ENCODE measurements at places on chromosomes 1 and 21. TPM values are rescaled to one million over a fixed set of nuclear protein-coding genes. Genes with fewer than 3 reads are reported as not detected.

- H3K4me1 ChIP-seq = peaks cover 32% of the 10 kb centered on the region
- H3K27me3 ChIP-seq = no peaks in the 10 kb centered on the region
- H3K27ac ChIP-seq = no peak overlapping the region
- H3K4me3 ChIP-seq = no peak overlapping the region
Measured at GRCh38 chr1:206678490-206678889, 6.2 kb upstream of the MAPKAPK2 start.

- H3K27ac ChIP-seq = no peak overlapping the region
- H3K36me3 ChIP-seq = no peaks in the 10 kb centered on the region
- no peak overlapping the region for H3K4me3 ChIP-seq
- no peaks in the 10 kb centered on the region for H3K27me3 ChIP-seq
- DNase-seq = no peak
Measured at GRCh38 chr1:50038237-50038809, 14.6 kb upstream of the AGBL4 start.

DNA sequence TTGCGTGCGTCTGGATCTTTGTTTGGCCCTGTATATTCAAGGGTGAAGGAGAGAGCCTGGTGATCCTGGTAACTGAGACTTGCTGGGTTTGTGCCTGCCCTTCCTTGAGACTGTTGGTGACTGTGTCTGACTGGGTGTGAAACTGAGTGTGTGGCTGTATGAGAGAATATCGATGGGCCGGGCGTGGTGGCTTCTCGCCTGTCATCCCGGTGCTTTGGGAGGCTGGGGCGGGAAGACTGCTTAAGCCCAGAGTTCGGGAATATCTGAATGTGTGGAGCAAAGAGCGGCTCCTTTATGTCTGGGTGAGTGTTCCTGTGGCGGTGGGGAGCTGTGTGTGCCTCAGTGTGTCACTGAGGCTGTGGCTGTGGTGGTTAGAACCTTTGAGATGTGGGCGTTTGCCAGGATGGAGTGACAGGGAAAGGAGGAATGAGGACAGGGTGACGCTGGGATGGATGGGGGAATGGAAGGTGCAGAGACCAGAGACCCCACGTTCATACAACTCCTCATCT is 2.7 kb upstream of the MARCKSL1 start:
- H3K4me3 ChIP-seq = no peak overlapping the region
- no peaks in the 10 kb centered on the region for H3K27me3 ChIP-seq
- DNase-seq = no peak
- H3K4me1 ChIP-seq = peaks cover 15% of the 10 kb centered on the region

GRCh38 chr1:63603810-63604209 is 10.6 kb downstream of the PGM1 start:
- H3K27ac ChIP-seq = no peak overlapping the region
- H3K4me1 ChIP-seq = no peaks in the 10 kb centered on the region
- H3K27me3 ChIP-seq = no peaks in the 10 kb centered on the region
- DNase-seq = no peak

DNA sequence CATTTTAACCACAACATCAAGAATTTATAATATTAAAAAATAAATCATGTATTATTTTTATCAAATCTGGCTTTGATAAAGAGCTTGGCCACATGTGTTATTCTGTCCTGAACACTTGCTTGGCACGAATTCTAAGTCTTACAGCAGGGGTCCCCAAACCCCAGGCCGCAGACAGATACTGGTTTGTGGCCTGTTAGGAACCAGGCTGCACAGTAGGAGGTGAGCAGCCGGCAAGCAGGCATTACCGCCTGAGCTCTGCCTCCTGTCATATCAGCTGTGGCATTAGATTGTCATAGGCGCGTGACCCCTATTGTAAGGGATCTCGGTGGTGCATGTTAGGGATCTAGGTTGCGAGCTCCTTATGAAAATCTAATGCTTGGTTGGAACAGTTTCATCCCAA is 127.6 kb upstream of the IVNS1ABP start:
- DNase-seq = no peak
- H3K36me3 ChIP-seq = no peaks in the 10 kb centered on the region
- H3K27me3 ChIP-seq = no peaks in the 10 kb centered on the region
- H3K27ac ChIP-seq = no peak overlapping the region
- H3K4me1 ChIP-seq = peaks cover 8% of the 10 kb centered on the region

GRCh38 chr1:35642471-35642955 is 1.2 kb upstream of the PSMB2 start:
- H3K4me3 ChIP-seq = peak overlapping the region; percentile 80
- no peaks in the 10 kb centered on the region for H3K27me3 ChIP-seq
- no peaks in the 10 kb centered on the region for H3K36me3 ChIP-seq
- peak; percentile 2 for DNase-seq
- peaks cover 2% of the 10 kb centered on the region for H3K4me1 ChIP-seq

GRCh38 chr1:203692565-203693470 is 66.2 kb downstream of the ATP2B4 start:
- peak; percentile 42 for DNase-seq
- H3K4me3 ChIP-seq = no peak overlapping the region

DNA sequence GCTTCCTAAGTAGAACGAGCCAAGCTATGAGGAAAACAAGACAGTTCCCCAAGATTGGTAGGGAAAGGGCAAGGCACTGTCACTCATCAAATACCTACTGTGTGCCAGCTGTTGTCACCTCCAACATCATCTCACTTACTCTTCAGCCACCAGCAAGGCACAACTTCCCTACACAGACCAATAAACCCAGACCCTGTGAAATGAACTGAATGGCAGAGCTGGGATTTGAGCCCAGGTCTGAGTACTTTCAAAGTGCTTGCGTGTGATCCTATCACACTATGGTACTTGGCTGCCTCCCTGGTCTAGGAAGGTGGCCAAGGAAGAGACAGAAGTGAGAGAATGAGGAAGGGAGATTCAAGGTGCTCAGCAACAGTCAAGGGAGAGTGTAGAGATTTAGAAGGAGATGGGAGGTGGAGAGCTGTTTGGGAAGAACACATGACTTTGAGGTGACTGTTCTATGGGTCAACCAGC is 16.7 kb upstream of the TRIM63 start:
- H3K27ac ChIP-seq = no peak overlapping the region
- no peaks in the 10 kb centered on the region for H3K36me3 ChIP-seq
- H3K4me3 ChIP-seq = no peak overlapping the region
- no peaks in the 10 kb centered on the region for H3K27me3 ChIP-seq

DNA sequence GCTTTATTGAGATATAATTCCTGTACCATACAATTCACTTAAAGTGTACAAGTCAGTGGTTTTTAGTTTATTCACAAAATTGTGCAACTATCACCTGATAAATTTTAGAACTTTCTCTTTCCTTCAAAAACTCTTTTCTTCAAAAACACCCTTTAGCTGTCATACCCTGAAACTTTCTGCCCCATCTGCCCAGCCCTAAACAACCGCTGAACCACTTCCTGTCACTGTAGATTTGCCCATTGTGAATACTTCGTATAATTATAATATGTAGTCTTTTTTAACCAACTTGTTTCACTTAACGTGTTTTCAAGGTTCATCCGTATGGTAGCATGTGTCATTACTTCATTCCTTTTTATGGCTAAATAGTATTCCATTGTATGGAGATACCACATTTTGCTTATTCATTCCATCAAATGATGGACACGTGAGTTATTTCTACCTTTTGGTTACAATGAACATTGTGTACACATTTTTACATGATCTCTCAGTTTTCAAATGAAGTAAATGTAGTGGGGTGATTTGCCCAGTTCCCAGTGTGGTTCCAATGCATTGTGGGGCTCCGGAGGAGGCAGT is 37.9 kb downstream of the WNT4 start:
- H3K36me3 ChIP-seq = no peaks in the 10 kb centered on the region
- H3K4me3 ChIP-seq = no peak overlapping the region
- no peak overlapping the region for H3K27ac ChIP-seq
- DNase-seq = no peak

DNA sequence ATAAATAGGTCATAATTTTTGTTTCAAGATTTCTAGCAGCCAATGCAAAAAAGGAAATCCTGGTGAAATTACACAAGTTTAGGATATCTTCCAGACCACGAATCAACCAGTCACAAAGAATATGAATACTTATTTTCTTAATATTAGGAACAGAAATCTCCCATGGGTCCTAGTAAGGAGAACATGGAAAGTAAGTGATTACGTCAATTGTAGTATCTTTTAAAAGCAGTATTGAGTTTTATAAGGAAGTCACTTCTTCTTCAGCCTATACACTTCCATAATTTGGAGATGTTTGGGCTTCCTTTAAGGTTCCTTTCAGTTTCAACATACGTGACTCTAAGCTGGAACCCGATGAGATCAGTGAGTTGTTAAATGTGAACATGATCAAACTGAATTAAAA is 534.5 kb downstream of the USP25 start:
- no peaks in the 10 kb centered on the region for H3K4me1 ChIP-seq
- DNase-seq = no peak
- no peak overlapping the region for H3K27ac ChIP-seq
- H3K27me3 ChIP-seq = no peaks in the 10 kb centered on the region
- H3K36me3 ChIP-seq = no peaks in the 10 kb centered on the region

- no peaks in the 10 kb centered on the region for H3K36me3 ChIP-seq
- H3K27ac ChIP-seq = no peak overlapping the region
- H3K4me1 ChIP-seq = no peaks in the 10 kb centered on the region
Measured at GRCh38 chr1:44467566-44467965, 62.5 kb downstream of the RNF220 start.

DNA sequence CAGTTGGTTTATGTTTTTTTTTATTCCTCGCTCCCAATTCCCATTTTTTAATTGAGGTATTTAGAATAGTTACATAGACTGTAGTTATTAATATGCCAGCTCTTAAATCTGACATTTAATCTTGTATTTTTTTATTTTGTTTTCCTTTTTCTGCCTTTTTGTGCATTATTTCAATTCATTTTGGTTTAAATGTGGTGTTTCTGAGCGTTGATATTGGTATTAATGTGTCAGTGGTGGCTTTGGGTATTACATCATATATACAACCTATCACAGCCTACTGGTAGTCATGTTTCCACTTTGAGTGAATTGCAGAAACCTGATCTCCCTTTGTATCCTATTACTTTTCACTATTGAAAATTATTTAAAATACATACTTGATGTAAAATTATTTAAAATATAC is 1027.3 kb downstream of the KCNT2 start:
- no peak for DNase-seq
- no peak overlapping the region for H3K4me3 ChIP-seq
- H3K36me3 ChIP-seq = no peaks in the 10 kb centered on the region
- no peak overlapping the region for H3K27ac ChIP-seq
- H3K27me3 ChIP-seq = no peaks in the 10 kb centered on the region

DNA sequence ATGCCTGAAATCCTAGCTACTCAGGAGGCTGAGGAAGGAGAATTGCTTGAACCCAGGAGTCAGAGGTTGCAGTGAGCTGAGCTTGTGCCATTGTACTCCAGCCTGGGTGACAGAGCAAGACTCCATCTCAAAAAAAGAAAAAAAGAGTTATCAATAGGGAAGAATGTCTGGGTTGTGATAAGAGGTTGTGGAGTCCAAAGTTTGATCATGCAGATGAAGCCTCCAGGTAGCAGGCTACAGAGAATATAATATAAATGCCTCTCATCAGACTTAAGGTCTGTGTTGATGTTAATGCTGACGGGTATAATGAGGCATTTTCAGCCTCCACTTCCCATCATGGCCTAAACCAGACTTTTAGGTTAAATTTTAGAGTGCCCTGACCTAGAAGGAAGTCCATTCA is 24.6 kb downstream of the TLR5 start:
- H3K27ac ChIP-seq = peak overlapping the region; percentile 93
- H3K4me3 ChIP-seq = no peak overlapping the region
- H3K36me3 ChIP-seq = no peaks in the 10 kb centered on the region

- H3K36me3 ChIP-seq = no peaks in the 10 kb centered on the region
- H3K4me3 ChIP-seq = peak overlapping the region; percentile 59
- no peaks in the 10 kb centered on the region for H3K27me3 ChIP-seq
- peak; percentile 73 for DNase-seq
Measured at GRCh38 chr1:47709019-47709871, 271.4 kb downstream of the FOXD2 start.

Gene C1orf87
- not detected for total RNA-seq

Gene GLUL
- total RNA-seq = 394 TPM

Gene FAM72C
- 0.46 TPM for total RNA-seq

Gene CCDC17
- 2.4 TPM for total RNA-seq

Measured in Caco-2 (cell line).